ENCODE measurements at places on chromosomes 11 and 22.

DNA sequence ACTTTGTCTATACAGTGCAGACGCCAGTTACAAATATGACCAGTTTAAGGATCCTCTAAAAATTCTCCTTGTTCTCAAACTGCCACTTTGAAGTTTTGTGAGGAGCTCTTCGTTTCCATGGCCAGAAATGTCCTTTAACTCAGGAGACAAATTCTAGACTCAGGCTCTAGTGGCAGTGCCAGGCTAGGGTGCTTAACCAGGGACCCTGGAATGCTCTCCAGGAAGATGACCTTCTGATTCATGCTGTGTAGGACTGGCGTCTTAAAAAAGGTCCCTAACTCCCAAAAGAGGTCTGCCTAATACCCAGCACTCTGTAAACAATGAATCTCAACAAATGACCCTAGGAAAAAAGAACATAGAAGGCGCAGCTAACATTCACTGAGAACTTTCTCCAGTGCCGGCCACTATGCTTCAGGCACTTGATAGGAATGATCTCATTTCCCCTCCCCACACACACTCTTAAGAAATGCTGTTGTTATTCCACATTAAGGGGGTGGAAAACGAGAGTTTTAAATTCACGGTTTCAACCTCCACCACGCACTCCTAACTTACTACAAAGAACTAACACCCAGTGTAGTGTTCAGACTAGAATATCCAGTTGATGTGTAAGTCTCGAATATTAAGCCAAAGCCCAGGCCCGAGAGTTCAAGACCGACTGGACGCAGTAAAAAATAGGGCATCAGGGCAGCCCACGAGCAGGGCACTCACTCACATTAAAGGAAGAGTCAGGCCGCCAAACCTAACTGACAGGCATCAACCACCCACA is 747 bp downstream of the NXF1 start:
- DNase-seq, result no peak

GRCh38 chr22:38735126-38735464 is 20.7 kb downstream of the SUN2 start:
- no peak for DNase-seq

- DNase-seq, result no peak
Measured at GRCh38 chr22:11605468-11605981, 3922.5 kb upstream of the OR11H1 start.

DNA sequence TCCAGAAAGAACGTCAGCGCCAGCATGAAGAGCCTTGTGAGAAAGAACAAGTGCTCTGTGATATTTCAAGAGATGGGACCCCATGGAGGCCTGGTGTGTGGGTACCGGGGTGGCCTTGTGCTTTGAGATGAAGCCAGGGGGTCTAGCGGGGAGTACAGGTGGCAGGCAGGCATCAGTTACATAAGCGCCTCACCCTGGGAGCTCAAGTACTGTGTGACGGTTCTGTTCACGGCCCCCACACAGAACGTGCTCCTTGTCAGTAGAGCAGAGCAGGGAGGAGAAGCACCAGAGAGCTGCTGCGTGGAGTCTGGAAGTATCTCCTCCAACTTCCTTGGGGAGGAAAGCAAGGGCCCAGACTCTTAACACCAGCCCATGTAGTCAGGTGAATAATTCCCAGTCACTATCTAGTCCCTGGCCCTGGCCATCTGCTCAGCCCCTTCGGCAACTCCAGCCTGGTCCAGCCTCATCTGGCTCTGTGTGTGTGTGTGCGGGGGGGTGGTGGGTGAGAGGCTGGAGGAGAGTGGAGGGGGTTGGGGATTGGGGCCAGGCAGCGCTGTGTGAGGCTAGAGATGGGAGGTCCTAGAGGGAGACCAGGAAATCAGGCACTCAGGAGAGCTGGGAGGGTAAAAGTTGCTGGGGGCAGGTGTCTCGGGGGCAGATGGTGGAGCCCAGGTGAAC is 32.4 kb downstream of the MCM5 start:
- DNase-seq, result no peak

- no peak for DNase-seq
Measured at GRCh38 chr11:57709802-57710367, 2.1 kb downstream of the MED19 start.

- no peak for DNase-seq
Measured at GRCh38 chr11:130370845-130371590, 56.3 kb upstream of the ZBTB44 start.

DNA sequence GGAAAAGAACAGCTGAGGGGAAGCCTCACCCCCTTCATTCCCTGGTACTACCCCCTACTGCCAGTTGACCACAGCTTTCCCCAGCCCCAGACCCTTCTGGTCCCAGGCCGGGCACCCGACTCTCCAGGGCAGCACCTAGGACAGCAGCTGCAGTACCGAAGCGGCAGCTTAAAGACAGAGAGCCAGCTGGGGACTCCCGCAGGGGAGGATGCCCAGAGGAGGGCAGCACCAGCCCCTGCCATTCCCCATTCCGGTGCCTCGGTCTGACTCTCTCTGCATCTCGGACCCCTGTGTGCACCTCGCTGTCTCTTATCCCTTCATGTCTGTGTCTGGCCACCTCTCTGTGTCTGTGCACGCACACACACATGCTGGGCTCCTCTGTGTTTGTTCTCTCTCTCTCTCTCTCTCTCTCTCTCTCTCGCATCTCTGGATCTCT is 9.4 kb downstream of the IGSF9B start:
- no peak for DNase-seq

GRCh38 chr22:30275625-30276024 is 9.0 kb upstream of the OSM start:
- DNase-seq, result no peak

DNA sequence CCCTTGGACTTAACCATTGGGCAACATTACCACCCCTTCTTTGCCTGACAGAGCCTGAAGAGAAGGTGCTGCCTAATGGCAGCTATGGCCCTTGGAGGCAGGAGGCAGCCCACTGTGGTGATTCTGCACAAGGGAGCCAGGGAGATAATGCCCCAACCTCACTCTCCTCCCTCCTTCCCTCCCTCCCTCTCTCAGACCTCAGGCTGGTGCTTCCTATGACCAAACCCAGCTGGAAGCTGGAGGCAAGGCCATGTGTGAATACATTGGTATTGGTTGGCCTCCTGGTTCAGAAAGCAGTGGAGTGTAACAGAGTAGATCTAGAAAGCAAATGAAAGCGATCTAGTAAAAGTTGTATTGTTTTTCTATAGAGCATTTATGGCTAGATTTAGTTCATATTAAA is 233.1 kb downstream of the CSNK2A3 start:
- no peak for DNase-seq

GRCh38 chr22:42396621-42397331 is 35.4 kb downstream of the NFAM1 start:
- no peak for DNase-seq

DNA sequence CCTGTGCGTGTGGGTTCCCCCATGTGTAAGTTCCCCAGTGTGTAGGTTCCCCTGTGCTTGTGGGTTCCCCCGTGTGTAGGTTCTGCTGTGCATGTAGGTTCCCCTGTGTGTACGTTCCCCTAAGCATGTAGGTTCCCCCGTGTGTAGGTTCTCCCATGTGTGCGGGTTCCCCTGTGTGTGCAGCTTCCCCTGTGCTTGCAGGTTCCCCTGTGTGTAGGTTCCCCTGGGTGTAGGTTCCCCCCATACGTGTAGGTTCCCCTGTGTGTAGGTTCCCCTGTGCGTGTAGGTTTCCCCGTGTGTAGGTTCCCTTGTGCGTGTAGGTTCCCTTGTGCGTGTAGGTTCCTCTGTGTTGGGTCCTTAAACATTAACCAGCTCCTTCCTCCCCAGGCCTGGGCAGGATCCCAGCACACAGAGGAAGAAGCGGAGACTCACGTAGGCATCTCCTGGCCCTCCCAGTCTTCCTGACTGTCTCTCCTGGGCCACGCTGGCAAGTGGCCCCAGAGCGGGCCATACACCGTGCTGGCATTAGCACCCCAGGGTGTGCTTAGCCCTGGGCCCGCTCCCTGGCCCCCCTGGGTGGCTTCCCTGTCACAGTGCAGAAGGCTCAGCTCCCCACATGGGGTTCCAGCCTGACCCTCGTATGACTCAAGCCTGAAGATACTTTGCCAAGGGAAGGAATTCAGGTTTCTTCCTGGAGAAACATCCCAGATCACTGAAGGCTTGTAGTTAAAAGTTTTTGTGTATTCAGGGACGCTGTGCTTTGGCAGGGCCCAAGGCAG is 2.8 kb upstream of the GRAMD4 start:
- no peak for DNase-seq

- no peak for DNase-seq
Measured at GRCh38 chr22:18979957-18980356, 43.9 kb upstream of the PRODH start.

DNA sequence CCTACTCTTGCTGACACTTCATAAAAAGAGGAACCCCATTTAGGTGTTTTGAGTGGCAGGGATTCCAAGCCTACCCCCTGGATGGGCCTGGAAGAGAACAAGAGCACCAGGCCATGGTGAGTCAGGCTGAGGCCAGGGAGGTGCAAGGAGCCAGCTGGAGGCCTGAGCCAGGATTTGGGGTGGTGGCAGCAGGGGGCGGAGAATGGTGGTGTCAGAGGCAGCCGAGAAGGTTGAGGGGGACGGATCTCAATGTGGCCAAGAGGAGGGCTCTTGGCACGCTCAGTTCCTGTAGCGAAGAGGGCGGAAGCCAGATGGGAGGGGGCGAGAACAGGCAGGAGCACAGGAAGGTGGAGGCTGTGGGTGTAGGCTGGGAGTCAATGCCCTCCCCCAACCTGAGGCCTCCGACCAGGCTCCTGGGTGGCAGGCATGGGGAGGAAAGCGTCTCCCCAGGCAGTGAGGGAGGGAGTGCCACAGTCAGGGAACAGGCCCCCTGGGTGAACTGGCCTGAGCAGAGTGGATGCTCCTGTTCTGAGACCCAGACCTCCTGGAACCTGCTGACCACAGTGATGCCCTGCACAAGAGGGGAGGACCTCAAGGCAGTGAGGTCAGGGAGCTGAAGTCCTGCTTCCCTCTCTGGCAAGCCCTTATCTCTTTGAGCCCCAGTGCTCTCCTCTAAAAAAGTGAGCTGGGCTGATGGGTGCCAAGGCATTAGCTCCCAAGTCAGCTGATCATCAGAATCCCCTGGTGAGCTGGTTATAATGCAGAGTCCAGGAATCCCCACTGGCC is 13.9 kb downstream of the RTN4RL2 start:
- no peak for DNase-seq

DNA sequence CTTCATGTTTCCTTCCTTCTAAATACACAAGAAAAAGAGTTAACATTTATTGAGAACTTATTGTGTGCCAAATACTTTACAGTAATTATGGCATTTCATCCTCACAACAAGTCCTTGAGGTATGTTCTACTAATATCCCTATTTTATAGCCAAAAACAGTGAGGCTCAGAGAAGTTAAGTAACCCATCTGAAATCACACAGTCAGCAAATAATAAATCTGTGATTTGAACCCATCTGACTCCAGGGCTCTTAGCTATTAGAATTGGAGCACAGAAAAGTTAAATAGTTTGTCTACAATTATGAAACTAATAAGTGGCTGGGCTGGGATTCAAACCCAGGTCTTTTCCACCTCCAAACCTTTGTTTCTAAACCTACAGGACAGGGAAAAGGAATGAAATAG is 36.5 kb upstream of the MYOD1 start:
- DNase-seq, result no peak

Data from AG09319 (cell line).